ENCODE measurements at places on chromosomes 4 and X. TPM values are rescaled to one million over a fixed set of nuclear protein-coding genes. Genes with fewer than 3 reads are reported as not detected.

GRCh38 chr4:120517966-120518365 lies 404.6 kb downstream of the PRDM5 start:
- H3K4me1 ChIP-seq: peaks cover 3% of the 10 kb centered on the region
- H3K27ac ChIP-seq: no peak overlapping the region
- DNase-seq: peak; percentile 34

DNA sequence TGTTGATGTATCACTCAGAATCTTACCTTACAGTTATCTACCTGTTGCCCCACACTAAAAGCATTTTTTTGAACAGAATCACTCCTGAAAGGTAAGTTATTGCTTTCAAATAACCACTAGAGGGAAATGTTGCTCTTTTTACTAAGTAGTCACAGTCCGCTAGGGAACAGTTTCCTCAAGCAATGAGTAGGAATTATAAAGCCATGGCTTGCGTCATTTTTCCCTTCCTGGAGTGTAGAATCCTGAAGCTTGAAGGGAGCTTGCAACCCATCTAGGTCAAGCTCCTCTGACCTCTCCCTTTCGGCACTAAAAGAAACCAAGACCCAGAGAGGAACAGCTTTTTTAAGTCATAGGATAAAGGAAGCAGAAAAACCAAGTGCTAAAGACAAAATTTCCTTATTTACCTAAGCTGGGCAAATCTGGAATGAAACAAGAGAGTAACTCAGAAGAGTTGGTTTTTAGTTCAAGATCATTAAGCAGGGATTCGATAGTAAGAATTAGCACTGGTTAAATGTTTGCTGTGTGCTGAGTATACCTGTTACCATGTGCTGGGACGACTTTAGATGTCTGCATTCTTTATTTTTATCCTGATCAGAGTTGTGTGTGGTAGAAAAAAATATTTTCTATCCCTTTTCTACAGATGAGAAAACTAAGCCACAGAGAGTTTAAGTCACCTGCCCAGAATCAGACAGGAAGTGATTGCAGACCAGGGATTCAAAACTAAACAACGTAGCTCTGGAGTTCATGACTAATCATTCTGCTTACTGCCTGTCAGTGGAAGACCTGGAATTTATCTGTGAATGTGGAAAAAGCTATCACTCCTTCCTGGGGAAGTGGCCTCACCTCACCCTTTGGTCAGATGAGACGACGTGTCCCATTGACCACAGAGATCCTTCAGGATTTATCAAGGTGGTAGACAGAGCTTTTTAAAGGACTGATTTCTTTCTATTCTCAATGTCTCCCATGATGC lies 631.5 kb downstream of the RAB28 start:
- no peak overlapping the region for H3K4me3 ChIP-seq
- no peak overlapping the region for H3K27ac ChIP-seq
- DNase-seq: peak; percentile 48
- no peaks in the 10 kb centered on the region for H3K36me3 ChIP-seq
- H3K27me3 ChIP-seq: no peaks in the 10 kb centered on the region
- no peaks in the 10 kb centered on the region for H3K4me1 ChIP-seq

DNA sequence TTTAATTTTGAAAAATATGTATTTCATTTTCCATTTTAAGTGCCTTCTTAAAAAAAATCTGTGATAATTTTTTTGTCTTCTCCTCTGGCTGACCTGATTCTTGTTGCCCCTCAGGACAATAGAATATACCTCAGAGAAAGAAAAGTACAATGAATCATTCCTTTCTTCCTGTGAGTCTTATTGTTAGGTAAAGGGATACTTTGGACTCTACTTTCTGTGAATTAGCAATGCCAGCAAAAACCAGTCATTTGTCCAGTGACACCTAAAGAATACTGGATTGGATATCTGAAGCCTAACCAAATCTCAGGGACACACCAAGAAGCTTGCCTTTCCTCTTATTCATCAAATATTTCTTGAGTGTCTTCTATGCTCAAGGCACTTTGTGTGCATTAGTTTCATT lies 102.1 kb downstream of the AREG start:
- H3K4me1 ChIP-seq: peaks cover 2% of the 10 kb centered on the region
- no peak overlapping the region for H3K27ac ChIP-seq
- H3K27me3 ChIP-seq: no peaks in the 10 kb centered on the region
- no peaks in the 10 kb centered on the region for H3K36me3 ChIP-seq
- H3K4me3 ChIP-seq: no peak overlapping the region

The MAP3K15 gene
- total RNA-seq: 1.3 TPM

The MMRN1 gene
- total RNA-seq: not detected

The AFM gene
- total RNA-seq: not detected
